ENCODE measurements at places on chromosomes 2 and 18.
A peak's percentile ranks its signal among the peaks of the same experiment; 100 is the strongest.

DNA sequence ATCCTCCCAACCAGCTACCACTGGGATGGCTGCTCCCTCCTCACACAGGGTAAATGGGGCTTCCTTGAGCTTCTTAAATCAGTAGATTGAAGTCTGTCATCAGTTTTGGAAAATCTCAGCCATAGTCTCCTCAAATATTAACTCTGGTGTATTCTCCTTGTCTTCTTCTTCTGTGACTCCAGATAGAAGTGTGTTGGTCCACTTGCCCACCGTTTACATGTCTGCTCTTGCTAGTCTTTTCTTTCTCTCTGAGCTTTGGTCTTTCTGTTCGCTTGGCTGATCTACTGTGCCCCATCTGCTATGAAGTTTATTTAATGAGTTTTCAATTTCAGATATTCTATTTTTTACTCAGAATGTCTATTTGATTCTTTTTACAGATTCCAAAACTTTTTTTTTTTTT, 281.7 kb upstream of the HDAC4 start:
- DNase-seq, result no peak

DNA sequence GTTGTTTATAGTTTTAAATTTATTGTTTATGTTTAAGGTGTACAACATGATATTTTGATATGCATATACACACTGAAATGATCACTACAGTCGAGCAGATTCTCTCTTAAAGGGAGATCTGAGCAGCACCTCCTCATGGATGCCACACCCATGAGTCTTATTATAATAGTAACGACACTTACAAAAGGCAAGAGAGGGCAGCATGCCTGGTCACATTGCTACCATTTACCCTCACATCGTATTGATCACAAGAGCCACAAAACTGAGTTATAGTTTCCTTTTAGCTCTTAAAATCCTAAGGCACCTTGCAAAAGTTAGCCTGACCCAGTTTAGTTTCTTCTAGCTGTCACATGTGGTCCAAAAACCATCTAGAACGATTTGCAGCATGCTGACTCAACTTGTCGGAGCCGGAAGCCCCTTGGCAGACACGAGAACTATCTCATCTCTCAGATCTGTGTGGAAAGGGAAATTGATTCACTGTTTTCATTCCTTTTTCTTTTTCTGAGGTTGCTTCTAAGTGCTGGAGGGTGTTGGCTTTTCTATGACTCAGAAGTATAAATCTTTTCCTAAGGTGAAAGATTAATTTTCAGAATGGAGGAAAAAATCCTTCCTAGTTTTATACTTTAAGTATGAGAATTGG, 85.3 kb downstream of the CDC42EP3 start:
- DNase-seq, result no peak

GRCh38 chr18:38900031-38900430, 1334.4 kb upstream of the CELF4 start:
- DNase-seq, result no peak

DNA sequence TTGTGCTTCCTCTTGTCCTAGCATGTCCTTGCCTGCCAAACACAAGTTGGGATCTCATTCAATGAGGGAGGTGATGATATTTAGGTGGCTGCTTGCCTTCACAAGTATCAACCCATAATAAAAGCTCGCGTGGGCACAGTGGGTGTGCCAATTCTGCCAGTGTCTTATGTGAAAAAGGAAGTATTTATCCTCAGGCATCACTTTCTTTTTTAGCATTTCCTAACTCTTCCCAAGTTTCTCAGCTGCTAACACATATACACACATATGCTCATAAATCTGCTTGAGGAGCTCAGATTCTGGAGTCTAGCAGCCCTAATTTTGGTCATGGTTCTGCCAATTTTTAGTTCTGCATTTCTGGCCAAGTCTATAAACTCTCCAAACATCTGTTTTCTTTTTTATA, 319.5 kb upstream of the HNMT start:
- no peak for DNase-seq

GRCh38 chr2:170216981-170217380, 39.0 kb downstream of the MYO3B start:
- no peak for DNase-seq

DNA sequence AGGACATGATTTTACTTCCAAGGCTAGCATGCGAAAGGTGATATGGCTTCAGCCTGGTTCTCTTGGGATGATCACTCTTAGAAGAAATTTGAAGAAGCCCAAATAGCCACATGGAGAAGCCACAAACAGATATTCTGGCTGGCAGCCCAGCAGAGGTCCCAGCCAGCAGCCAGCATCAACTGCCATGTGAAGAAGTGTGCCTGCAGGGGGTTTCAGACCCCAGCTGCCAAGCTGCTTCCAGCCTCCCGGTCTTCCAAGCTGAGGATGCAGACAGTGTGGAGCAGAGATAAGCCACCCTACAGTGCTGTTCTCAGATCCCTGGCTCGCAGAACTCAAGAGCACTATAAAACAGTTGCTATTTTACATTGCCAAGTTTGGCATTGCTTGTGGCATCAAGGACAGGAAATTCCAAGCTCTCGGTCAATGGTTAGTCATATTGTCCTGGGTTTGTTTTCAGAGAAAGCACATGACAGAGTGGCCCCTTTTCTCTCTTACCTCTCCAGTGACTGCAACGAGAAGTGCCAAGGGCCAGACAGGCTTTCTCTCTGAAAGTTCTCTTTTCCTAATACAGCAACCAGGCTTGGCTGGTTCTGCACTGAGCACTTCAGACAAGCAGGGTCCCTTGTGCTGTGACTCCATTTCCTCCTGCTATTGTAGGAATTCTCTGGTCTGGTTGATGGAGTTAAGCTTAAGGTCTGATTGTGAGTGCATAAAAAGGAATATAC, 223.7 kb downstream of the ANKRD30B start:
- DNase-seq, result no peak

GRCh38 chr2:138137949-138138348, 173.7 kb downstream of the HNMT start:
- no peak for DNase-seq

GRCh38 chr18:59940068-59940467, 40.3 kb downstream of the PMAIP1 start:
- no peak for DNase-seq

DNA sequence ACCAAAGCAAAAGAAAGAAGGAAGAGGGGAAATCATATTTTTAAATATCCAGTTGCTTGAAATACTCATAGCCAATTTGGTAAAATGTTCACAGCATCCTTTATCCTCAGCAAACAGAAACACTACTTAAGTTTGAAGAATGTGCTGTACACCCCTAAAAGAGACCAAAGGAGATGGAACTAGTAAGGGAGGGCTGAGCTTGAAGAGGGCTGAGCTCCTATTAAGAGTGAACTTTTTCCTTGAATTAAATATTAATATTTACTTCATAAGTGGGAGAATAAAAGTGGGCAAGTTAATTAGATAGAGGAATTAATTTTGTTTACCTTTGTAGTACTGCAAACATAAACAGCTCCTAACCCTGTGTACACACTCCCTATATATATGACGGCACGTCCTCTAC, 7.0 kb downstream of the EVX2 start:
- DNase-seq, result no peak

DNA sequence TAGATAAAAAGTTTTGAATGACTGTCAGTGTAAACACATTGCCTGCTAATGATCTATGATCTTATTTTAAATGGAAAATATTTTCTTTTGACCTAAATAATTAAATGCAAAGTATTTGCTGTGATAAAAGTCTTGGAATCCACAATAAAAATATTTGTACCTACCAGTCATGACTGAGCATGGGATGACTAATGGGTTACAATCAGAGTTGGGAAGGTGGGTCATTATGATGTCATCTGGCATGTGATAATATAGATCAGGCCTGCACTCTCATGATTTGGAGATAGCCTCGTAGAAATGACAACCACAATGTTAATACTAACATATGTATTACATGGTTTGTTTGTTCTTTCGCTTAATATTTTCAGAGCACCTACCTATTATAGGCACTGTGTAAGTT, 848.8 kb upstream of the KLHL29 start:
- no peak for DNase-seq

DNA sequence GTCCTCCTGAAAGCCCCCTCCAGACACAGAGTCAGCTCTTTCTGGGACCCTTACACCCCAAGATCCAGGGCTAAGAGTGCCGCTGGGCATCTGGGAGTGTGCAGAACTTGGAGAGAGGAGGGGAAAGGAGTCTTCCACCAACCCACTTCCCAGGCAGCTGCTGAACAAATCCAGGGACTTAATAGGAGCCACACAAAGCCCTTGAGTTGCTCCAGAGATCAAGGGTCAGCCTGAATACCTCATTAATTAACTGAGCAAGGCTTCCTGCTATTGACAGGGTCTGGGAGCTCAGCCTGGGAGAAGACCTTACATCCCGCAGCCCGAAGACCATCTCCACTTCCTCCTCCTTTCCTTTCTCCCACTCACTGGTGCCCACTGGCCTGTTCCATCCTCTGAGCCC, 108.3 kb downstream of the CELF4 start:
- no peak for DNase-seq

GRCh38 chr18:22946846-22947245, 13.7 kb downstream of the RBBP8 start:
- DNase-seq, result no peak

- DNase-seq, result no peak
Measured at GRCh38 chr2:205574001-205574400, 108.3 kb upstream of the NRP2 start.

- no peak for DNase-seq
Measured at GRCh38 chr2:72561621-72562318, 264.1 kb downstream of the EXOC6B start.

- DNase-seq, result no peak
Measured at GRCh38 chr18:80227472-80227871, 19.8 kb downstream of the PARD6G start.

DNA sequence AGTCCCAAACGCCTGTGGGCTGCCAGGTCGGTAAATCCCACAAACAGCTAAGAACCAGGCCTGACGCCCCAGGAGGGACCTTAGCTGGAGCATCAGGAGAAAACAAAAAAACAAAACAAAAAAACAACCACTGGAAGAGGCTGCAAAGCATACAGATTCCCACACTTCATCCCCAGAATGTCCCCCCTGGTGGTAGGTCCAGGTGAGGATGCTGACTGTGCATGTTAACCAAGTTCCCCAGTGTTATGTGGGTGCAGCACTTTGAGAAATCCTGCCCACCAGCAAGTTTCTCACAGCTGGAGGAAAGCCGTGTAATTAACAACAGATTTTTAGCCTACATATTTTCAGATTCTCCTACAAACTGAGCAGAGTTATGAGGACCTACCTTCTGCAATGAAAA, 15.1 kb downstream of the ST3GAL5 start:
- DNase-seq, result no peak

DNA sequence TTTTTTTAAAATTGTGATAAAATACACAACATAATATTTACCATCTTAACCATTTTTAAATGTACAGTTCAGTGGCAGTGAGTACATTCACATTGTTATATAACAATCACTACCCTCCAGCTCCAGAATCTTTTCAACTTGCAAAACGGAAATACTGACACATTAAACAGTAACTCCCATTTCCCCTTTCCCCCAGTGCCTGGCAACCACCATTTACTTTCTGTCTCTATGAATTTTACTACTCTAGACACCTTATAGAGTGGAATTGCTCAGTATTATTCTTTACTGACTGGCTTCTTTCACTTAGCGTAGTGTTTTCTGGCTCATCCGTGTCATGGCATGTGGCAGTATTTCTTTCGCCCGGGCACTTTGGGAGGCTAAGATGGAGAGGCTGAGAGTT, 32.6 kb downstream of the FASTKD2 start:
- DNase-seq, result peak; percentile 79

DNA sequence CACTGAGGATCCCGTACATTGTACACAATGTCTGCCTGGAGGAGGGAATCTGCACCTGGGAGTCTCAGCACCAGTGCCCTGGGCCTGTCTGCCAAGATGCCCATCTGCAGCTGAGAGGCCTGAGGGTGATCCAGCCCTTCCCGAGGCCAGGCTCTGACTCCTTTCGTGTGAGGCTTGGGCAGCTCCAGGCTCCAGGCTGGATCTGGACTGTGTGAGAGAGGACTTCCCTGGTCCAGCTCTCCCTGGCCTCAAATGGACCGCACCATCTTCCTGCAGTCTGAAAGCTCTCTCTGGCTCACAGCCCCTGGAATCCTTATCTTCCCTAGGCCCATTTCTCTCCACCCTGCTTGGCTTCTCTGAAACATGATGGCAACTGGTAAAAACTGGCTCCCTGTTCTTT, 324.6 kb downstream of the DYSF start:
- no peak for DNase-seq

DNA sequence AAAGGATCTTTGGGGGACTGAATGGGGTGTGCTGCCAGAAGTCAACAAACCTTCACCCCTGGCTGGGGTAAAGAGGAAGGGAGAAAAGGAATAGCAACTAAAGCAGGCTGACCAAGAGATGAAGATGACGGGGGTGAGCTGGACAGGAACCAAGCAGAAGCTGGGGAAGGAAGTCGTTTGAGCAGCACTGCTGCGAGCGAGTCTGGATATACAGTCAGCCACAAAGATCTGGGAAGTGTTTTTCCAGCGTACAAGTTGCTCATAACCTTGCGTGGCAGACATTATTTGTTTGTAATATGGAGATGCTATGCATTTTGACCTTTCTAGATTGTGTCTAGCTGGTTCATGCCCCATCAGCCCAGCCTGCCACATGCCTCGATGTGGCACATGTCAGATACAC, 71.2 kb downstream of the EIF2AK3 start:
- no peak for DNase-seq

GRCh38 chr18:59961070-59961469, 61.3 kb downstream of the PMAIP1 start:
- no peak for DNase-seq

- no peak for DNase-seq
Measured at GRCh38 chr2:63029058-63029457, 21.6 kb upstream of the OTX1 start.

DNA sequence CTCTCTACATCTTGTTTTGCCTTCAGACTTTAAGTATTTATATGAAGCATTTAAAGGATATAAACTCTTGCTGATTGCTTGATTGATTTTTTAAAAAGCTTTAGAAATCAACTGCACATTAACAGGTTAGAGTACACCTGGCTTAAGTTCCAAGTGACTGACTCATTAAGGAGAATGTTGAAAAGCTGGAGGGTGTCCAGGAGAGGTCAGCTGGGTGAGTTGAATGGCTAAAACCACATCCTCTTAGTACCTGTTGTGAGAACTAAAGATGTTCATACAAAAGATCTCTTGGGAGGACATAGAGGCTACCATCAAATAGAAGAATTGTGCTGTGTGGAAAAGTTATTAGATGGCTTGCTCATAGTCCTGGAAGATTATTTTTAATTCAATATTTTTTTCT, 206.8 kb downstream of the TXNL1 start:
- no peak for DNase-seq

GRCh38 chr2:42141687-42142546, 27.2 kb upstream of the EML4 start:
- peak; percentile 31 for DNase-seq

- no peak for DNase-seq
Measured at GRCh38 chr2:181672255-181673008, 7.9 kb downstream of the NEUROD1 start.
